ENCODE measurements at places on chromosomes 1 and 21.

- no peak for DNase-seq
These were observed 47.9 kb downstream of the PHACTR4 start for GRCh38 chr1:28417441-28417922.

GRCh38 chr1:244046907-244047611 lies 4.0 kb upstream of the ZBTB18 start:
- no peak for DNase-seq

DNA sequence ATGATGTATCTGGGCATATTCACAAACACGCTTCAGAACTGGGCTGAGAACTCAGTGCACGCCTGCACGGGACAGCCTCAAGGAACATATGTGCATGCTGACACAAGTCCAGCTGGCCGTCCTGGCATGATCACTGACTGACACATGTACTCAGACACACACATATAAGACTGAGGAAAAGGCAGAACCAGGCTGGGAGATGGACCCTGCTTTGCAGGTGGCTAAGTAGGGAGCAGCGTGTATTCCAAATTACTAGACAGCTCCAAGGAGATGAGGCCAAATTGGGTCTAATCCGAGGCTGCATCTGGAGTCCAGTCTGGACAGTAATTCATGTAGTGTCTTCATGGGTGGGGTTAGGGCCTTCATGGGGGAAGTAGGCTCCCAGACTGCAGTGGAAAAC lies 41.4 kb upstream of the GJB5 start:
- DNase-seq = no peak

- no peak for DNase-seq
These were observed 282.3 kb downstream of the ZP4 start for GRCh38 chr1:237608433-237608832.

GRCh38 chr1:221720545-221720944 lies 21.3 kb downstream of the DUSP10 start:
- DNase-seq = no peak

DNA sequence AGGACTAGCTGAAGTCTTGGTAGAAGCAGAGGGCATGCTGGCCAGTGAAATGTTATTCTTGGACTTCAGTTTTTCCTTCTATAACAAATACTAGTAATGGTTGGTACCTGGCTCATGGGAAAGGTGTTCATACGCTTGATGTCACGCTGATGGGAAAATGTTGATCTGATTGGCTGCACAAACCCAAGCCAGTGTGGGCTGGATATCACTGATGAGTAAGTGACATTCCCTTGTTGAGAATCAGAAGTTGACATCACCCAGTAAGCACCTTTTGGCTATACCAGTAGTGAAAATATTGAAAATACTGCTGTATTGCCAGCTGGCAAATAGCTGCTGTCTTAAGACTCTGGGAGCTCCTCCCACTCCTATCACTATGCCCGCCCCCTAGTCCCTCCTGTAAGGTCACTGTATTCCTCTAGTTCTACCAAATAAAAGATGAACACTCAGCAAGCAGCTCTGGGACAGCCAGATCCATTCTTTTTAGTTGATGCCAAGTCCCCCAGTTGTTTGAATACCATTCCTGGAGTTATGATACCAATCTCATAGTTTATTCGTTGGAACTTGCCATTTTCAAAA lies 168.2 kb downstream of the GRIK1 start:
- no peak for DNase-seq

GRCh38 chr1:180507795-180508724 lies 5.7 kb upstream of the ACBD6 start:
- DNase-seq = no peak

- DNase-seq = no peak
These were observed 274.1 kb downstream of the FOXD2 start for GRCh38 chr1:47711848-47712492.

DNA sequence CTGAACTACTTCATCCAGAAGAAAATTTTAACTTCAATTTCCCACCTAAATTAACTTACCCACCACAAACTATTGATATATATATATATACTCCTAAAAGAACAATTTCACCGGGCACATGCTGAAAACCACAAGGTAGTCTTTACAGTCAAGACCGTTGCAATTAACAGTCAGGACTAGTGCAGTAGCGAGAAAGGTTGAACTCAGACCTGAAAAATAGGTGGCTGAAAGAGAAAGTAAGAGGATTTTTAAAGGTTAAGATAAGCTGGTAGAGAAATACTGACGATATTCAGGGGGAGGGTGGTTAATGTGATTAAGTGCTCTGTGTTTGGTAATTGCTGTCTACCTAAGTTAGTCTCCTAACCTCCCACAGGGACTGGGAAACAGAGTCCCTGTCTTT lies 1153.5 kb upstream of the TMPRSS15 start:
- no peak for DNase-seq

- DNase-seq = no peak
These were observed 76.0 kb upstream of the CTTNBP2NL start for GRCh38 chr1:112320058-112320457.

DNA sequence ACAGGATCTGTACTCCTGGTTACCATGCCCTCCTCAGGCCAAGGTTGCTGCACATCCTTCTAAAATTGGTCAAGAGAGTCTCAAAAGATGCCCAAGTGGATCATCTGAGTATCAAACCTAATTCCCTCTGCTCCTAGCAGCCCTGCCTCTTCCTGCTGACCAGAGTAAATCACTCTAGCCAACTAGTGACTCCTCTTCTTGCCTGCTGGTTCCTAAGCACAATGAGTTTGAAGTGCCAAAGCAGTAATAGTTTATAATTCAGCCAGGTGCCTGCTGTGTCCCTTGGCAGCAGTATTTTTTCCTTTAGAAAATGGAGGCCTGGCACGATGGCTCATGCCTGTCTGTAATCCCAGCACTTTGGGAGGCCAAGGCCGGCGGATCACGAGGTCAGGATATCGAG lies 137.9 kb upstream of the CAMK1G start:
- no peak for DNase-seq

GRCh38 chr1:94688646-94689045 lies 131.5 kb upstream of the SLC44A3 start:
- DNase-seq = no peak

GRCh38 chr1:60035921-60036320 lies 37.6 kb downstream of the C1orf87 start:
- DNase-seq = no peak

GRCh38 chr1:25523542-25523941 lies 19.9 kb upstream of the LDLRAP1 start:
- DNase-seq = no peak

- DNase-seq = no peak
These were observed 406.6 kb upstream of the CAMK1G start for GRCh38 chr1:209176866-209177430.

DNA sequence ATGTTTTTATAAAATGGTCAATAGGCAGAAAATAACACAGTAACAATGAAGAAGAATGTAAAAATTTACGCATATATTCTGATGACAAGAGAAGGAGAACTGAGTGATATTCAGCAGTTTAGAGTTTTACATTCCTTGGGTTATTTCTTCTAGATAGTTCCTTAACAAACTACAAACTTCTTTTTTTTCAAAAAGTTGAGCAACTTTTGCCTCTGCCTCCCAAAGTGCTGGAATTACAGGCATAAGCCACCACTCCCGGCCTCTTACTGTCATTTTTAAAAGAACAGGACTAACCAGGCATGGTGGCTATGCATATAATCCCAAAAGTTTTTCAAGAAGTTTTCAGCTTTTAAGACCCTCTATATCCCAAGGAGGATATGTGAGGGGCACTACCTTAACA lies 32.9 kb downstream of the ARNT start:
- DNase-seq = no peak

DNA sequence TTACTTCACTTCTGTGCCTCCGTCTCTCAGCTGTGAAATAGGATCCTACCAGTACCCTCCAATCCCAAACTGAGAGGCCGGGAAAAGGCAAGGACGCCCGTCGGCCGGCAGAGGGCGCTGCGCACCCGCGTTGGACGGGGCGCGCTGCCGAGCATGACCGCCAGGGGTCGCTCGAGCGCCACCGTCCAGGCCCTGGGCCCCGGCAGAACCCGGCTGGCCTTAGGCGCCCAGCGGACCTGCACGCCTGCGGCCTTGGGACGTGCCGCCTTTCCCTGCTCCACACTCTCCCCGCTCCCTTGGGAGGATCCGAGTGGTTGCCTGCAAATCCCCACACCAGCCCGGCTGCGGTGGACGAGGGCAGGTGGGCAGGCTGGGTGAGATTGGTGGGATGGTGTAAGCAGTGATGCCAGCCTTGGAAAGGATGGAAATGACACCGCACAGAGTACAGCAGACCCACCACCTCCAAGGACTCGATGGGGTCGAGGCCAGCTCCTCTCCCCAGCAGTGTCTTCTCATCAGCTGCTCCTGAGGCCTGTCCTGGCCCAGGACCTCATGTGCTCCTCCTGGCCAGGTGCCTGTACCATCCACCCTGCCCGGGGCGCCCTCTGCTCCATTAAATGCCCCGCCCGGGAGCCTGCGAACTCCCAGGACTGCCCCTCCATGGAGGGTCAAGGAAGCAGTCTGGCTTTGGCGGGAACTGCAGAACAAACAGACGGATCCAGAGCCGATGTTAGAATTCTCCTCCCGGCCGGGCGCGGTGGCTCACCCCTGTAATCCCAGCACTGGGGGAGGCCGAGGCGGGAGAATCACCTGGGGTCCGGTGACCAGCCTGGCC lies 47.4 kb upstream of the LBR start:
- DNase-seq = no peak

DNA sequence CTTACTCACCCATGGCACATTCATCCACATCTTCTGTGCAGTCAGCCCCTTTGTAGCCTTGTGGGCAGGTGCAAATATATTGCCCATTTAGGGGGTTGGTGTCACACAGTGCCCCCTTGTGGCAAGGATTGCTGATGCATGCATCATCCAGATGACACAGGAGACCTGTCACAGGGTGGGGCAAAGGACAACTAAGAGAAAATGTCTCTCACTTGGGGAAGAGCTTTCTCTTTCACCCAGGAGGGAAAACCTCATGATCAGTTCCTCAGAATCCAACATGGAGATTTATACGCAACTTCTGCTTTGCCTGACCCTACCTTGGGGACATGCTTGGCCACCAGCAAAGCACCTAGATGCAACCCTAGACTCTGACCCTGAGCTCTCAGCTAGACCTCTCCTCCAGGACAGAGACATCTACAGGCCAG lies 71.8 kb upstream of the ADAM30 start:
- DNase-seq = no peak

- no peak for DNase-seq
These were observed 28.4 kb downstream of the PARK7 start for GRCh38 chr1:7989762-7990428.

DNA sequence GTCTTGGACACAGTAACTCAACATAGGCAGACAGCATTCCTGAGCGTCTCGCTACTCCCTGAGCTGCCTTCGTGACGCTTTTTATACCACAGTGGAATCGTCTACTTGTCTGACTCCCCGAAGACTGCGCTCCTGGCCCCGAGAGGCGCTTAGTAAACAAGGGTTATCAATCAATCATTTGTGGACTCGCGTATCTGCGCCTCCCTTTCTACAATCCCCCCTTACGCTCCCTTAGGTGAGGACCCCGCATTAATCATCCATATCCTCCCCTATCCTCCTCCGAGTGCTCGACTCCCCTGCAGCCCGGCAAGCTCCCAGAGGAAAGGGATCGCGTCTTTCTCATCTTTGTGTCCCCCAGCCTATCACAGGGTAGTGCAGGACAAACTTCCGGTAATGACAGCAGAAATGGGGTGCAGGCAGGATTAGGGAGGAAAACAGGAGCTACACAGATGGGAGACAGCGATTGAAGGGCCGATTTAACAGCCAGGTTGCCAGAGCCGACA lies 522 bp downstream of the TMEM59 start:
- no peak for DNase-seq

DNA sequence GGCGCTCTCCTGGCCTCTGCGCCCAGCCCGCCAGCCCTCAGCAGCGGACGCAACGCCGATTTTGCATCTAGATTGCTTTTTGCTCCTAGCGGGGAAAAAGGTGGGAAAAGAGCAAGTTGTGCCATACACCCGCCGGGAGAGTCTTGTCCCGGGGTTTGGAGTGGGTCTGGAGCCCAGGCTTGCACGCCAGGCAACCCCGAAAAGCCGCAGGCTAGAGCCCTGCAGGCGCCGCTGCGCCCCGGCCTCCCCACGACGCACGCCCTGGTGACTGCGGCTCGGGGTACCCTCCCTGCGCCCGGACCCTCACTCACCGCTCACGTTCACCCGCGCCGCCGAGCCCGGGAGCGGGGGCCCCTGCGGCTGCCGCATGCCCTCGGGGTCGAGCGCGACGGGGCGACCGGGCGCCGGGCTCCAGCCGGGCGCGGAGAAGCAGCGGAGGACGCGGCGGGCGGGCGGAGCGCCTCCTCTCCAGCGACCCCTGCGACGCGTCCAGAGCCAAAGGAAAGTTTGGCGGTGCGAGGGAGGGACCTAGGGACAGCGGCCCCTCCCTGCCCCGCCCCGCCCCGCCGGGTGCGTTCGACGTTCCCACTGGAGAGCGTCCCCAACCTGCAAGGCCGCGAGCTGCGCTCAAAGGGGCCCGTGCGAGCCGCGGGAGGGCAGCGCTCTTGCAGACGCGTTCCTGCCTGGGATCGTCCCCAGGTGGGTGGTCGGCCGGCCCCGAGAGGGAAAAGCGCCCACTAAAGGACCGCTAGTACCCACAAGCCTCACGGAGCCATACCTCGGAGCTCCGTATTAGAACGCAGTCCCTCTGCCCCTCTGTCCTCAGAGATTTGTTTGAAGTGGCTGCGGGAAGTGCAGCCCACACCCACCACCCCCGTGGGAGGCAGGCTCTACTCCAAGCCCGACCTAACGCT lies at the start of gene LPAR3:
Gene LPAR3 (minus strand): TSS at position 502 of the 914 bp plus-strand sequence. CDS start 27,086 bp downstream, outside the sequence.
- no peak for DNase-seq

- no peak for DNase-seq
These were observed 63.8 kb downstream of the TBCE start for GRCh38 chr1:235430991-235431390.

GRCh38 chr1:1915911-1916840 lies 1.1 kb downstream of the CALML6 start:
- no peak for DNase-seq

- DNase-seq = no peak
These were observed 220.0 kb downstream of the FGGY start for GRCh38 chr1:59516881-59517280.

GRCh38 chr1:230858236-230858820 lies 10.0 kb downstream of the C1orf198 start:
- no peak for DNase-seq

- DNase-seq = no peak
These were observed 11.2 kb downstream of the PDZK1IP1 start for GRCh38 chr1:47178654-47179016.

GRCh38 chr1:193118194-193118593 lies 3.6 kb upstream of the CDC73 start:
- DNase-seq = no peak

GRCh38 chr1:87132284-87132870 lies 196.3 kb upstream of the LMO4 start:
- no peak for DNase-seq
